ENCODE measurements at places on chromosomes 7 and 10.

DNA sequence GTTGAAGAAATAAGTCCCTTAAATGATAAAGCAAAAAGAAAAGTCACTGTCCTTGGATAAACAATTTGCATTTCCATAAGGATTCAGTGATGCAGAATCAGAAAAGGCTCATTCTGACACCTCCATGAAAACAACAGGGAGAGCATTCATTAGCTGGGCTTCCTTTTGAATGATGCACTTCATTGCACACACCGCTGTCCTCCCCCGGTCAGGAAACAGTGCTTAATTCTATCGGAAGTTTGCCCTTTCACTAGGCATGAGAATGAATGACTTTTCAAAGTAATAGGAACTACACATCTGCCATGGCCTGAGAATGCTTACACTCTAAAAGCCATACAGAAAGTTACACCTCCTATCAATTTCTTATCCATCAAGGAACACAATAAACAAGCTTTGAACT lies 4.2 kb downstream of the PCDH15 start:
- DNase-seq, result no peak

- DNase-seq, result no peak
These were observed 165.4 kb downstream of the ACTR3B start for GRCh38 chr7:152924826-152925411.

- no peak for DNase-seq
These were observed 8.1 kb downstream of the ZNF487 start for GRCh38 chr10:43444897-43445466.

GRCh38 chr10:48657416-48657815 lies 27.3 kb upstream of the WDFY4 start:
- no peak for DNase-seq

DNA sequence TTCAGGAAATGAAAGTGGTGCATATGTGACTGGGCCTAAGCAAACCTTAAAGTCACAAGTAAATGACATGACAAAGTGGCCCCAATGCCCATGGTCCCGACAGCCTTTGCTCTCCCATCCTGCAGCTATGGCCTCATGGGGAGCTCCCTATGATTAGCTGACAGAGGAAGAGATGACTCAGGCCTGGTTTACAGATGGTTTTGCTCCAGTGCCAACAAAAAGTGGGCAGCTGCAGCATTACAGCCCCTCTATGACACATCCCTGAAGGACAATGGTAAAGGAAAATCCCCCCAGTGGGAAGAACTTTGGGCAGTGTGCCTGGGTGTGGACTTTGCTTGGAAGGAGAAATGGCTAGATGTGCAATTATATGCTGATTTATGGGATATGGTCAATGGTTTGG lies 105.1 kb upstream of the ADCY1 start:
- no peak for DNase-seq

DNA sequence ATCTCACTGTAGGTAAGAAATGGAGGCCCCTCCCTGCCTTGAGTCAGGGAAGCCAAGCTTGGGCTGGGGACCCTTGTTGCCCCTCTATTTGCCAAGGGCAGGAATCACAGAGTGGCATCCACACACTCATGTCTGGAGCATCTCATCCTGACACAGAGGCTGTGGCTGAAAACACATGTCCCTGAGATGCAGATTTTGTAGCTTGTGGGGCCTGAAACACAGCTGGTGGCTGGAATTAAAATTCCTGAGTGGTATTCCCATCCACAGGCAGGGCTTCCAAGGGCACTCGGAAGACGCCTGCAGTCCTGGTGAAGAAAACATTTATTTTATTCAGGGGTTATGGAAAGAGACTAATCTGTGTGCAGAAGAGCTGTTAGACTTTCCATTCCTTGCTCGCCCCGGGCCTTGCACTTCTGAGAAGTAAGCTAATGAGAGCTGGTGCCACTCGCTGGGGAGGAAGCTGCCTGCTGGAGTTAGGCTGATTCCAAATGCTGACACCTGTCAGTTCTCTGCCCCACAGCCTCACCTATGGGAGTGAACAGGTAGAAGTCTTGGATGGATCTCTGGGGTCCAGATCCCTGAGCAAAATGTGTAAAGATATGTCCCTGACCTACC lies 36.0 kb downstream of the C10orf120 start:
- DNase-seq, result no peak

DNA sequence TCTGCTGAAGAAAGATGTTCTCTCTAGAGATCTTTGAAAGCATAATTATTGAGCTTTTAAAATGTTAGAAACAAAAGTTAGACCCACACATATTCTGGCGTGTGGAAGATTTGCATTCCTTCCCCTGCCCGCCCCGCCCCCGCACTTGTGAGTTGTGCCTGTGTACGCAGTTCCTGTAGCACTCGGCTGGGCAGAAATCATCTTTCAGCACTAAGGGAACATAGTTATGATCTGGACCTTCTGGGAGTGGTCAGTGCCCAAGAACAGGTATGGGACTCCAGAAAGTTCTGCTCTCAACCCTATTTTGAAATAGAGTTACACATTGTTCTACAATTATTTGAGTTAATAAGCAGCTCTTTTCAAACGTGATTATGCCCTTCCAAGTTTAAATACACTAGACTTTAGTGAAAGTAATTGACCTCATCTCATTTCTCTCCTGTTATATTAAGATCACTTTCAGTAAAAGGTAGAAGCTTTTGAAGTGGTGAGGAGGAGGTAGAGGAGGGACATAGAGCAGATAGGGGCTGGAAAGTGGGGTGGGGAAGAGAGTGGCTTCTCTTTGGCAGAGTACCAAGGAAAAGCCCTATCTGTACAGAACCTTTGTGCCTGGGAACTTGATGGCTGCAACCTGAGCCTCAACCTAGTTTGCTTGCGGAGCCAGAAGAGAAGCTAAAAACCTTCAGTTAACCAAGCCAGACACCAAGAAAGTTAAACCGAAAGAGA lies 5.7 kb downstream of the BLVRA start:
- peak; percentile 15 for DNase-seq

GRCh38 chr10:628386-629045 lies 61.0 kb downstream of the DIP2C start:
- DNase-seq, result no peak

GRCh38 chr10:86106616-86107015 lies 260.0 kb downstream of the GRID1 start:
- no peak for DNase-seq

GRCh38 chr7:112462236-112462635 lies 12.0 kb downstream of the IFRD1 start:
- DNase-seq, result no peak

DNA sequence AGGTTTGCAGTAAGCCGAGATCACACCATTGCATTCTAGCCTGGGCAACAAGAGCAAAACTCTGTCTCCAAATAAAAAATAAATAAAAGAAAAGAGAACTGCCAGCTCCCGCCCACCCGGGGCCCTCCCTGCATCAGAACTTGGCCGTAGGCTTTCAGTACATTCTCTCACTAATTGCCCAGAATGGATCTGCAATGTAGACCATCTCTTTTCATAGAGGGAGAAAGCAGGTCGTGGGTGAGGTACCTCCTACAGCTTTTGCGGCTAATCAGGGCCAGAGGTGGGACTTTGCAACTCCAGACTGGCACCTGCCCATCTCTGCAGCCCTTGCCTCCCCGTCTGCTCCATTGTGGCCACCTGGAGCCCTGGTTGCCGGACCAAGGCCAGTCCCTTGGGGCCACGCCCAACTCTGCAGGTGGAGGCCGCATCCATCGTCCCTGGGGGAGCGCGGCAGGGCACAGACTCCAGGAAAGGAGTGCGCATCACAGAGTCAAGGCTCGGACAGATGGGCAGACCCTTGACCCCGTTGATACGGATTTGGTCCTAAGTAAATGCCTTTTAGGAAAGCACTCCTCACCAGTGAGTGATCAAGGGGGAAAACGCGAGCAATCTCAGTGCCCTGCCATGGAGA lies 179.1 kb upstream of the SH2B2 start:
- DNase-seq, result no peak

DNA sequence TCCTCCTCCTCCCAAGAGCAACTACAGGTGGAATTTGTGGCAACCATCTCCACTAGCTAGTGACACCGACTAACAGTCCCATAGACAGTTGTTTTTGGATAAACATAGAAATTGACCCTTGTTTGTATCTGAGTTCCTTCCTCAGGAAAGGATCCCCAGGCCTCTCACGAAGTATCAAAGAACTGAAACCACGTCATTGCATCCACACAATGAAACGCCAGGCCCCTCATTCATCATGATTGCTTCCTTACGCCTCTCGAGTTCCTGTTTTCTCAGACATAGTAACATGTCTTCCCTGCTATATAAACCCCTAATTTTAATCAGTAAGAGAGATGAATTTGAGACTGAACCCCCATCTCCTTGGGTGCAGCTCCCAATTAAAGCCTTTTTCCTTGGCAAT lies 18.1 kb downstream of the SLC35G1 start:
- no peak for DNase-seq

- DNase-seq, result no peak
These were observed 228.2 kb upstream of the SEMA3A start for GRCh38 chr7:84422790-84423189.

- no peak for DNase-seq
These were observed 107.6 kb downstream of the SGMS1 start for GRCh38 chr10:50516171-50516570.

- no peak for DNase-seq
These were observed 592.5 kb downstream of the ARL4A start for GRCh38 chr7:13279854-13280435.

DNA sequence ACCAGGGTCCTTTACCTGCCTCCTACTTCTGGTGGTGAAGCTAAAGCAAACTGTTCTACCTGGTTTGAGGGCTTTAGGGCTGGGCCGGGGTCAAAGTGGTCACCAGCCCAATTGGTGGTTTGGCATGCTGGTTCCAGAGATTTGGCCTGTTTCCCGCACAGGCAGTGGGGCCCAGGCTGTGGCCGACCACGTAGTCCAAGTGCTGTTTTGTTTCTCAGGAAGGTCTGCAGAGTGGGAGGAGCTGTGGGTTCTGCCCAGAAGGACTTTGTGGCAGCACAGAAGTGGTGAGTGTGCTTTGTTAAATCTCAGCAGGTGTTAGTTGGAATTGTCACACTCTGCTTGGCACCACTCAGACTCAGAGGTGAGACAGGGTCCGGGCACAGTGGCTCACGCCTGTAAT lies 85.8 kb downstream of the MKX start:
- DNase-seq, result no peak

- DNase-seq, result no peak
These were observed 20.9 kb downstream of the CD36 start for GRCh38 chr7:80659120-80660055.

DNA sequence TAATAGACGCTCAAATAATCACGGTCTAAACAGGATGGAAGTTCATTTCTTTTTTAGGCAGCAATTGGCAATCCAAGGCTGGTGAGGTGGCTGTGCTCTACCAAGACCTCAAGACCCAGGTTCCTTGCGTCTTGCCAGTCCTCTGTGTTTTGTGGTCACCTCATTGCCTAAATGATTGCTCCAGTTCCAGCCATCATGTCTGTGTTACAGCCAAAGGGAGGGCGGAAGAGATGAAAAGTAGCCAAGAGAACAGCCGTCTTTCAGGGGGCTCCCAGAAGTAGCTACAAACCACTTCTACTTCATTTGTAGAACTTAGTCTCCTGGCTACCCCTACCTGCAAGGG lies 19.2 kb upstream of the C10orf67 start:
- DNase-seq, result no peak

GRCh38 chr10:31194986-31195385 lies 124.0 kb upstream of the ZEB1 start:
- no peak for DNase-seq

- no peak for DNase-seq
These were observed 74.4 kb upstream of the EFCAB10 start for GRCh38 chr7:105655500-105656380.

DNA sequence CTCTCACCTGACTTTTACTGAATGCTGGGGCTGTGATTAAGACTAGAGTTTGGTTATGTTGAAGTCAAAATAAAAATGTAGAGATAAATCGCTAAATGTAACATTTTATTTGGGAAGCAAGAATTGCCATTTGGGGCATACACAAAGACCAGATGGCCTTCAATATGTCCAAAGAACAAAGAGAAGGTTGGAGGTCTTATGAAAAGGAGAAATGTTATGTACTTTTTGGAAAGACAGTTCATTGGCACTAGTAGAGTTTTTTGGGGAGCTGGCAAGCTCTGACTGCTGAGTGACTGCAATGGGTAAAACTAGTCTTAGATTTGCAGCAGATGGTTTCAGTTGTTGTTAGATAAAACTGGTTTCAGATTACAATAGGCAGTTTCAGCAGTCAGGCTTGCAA lies 35.6 kb upstream of the GALNT17 start:
- no peak for DNase-seq

GRCh38 chr10:101843032-101844021 lies at the start of gene KCNIP2:
KCNIP2 (minus strand) TSS chr10:101843800; CDS start chr10:101843568, 232 bp downstream.
- DNase-seq, result peak; percentile 48

DNA sequence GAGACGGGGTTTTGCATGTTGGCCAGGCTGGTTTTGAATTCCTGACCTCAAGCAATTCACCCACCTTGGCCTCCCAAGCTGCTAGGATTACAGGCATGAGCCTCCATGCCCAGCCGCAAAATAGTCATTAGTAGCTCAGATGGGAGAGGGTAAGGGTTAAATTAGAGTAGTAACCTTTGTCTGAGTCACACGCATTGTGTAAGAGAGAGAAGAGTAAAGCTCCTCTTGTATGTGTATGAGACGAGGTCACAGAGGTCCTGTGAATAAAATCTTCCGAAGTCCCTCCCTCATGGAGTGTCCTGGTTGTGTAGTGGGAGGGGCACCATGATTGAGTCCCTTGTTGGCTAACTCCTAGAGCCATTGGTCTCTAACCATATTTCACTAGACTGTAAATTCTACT lies 85.2 kb upstream of the CDC14C start:
- no peak for DNase-seq

- DNase-seq, result no peak
These were observed 196.0 kb upstream of the FZD1 start for GRCh38 chr7:91068136-91068795.

DNA sequence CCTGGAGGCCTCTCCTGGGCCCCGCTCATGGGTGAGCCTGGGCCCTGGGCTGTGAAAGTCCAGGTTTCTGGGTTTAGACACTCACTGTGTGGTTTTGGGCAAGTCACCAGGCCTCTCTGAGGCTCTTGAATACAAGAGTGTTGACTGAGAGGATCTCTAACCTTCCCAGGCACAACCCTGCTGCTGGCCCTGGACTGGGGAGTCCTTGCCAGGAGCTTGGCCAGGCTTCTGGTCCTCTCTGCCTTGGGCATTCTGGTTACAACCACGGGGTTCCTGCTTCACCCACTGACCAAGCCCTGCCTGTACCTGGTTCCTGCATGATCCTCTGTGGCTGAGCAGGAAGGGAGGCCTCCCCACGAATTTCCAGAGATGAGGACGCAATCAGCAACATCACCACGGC lies 63.6 kb upstream of the COL13A1 start:
- no peak for DNase-seq

DNA sequence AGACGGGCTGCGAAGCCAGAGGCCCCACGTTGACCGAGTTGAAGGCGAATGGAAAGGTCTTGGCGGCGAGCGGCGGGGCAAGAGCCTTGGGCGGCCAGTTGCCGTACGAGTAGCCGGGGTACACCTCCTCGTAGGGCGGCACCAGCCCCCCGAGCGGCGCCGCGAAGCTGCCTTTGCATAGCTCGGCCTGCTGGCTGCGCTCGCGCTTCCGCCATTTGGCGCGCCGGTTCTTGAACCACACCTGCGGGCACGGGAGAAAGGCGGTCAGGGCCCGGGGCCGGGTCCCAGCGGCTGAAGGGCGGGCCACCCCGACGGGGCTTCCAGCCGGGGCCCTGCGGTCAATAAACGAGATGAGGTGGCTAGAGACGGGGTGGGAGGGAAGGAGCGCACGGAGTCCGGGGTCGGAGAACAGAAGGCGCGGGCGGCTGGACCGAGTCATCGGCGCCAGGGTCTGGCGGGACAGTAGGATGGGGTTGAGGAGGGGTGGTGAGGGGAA lies 4.8 kb downstream of the ELOVL3 start:
- DNase-seq, result no peak

- DNase-seq, result no peak
These were observed 137.4 kb upstream of the GRB10 start for GRCh38 chr7:50920031-50920635.

- no peak for DNase-seq
These were observed 245.0 kb downstream of the MGMT start for GRCh38 chr10:129712000-129712399.

Measured in stimulated activated CD8-positive, alpha-beta memory T cell treated with anti-CD3 and anti-CD28 coated beads, Interleukin-4, amount 100 ng/mL, for 24 hours (primary cell).